ENCODE measurements at places on chromosomes 11 and 22.

DNA sequence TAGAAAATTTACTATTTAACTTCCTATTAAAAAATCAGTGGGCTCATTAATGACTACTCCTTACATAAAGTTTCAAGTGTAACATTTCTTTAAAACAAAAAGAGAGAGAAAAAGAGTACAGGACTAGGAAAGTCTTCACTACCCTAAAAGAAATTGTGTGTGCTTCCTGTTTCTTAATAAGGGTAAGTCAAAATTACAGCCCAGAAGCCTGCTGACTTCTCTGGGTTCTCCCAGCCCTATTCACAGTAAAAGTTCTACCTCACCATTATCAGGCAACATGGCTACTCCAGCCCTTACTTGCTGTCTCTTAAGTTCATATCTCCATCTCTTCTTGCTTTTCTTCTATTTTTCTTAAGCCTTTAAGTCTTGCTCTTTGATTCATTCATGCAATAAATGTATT, 20.3 kb upstream of the ZC3H12C start:
- no peak for DNase-seq

DNA sequence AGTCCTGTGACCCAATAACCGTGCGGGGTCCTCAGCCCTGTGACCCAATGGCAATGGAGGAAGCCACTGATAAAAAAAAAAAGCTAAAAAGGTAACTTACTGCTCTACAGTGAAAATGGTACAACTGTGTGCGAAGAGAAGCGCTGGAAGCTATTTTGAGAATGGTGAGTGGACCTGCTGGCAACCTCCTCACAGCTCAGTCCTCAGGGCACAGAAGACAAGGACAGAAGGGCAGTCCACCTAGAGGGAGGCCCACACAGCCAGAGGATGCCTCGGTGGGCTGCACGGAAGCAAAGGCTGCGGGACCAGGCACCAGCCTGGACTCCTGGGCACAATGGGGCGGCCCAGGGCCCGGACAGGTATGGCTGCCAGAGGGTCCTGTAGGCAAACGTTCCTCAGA, 35.6 kb downstream of the BRD1 start:
- no peak for DNase-seq

- no peak for DNase-seq
These were observed 23.3 kb upstream of the MMP7 start for GRCh38 chr11:102553835-102554282.

DNA sequence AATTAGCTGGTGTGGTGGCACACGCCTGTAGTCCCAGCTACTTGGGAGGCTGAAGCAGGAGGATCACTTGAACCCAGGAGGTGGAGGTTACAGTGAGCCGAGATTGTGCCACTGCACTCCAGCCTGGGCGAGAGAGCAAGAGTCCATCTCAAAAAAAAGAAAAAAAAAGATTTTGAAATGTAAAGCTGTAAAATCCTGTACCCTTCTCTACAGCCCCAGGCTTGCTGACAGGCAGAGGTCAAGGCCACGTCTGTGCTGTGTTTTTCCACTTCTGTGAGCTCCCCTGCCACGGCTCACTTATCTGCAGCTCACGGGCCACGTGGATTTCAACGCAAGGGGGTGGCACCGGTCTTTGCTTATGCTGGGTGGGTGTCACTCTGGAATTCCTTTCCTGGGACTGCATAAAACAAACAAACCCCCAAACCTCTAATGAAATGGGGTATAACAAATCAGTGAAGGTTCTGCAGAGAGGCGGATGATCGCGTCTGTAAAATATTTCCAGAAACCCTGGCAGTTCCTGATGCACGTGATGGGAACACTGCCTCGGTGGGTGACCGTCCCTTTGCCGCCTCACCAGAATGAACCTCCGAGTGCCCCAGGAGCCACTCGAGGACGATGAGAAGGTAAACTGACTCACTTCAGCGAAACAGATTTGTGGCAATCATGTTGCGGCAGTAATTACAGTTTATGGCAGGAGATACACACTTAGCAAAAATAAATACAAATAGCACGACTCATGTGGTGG, 44.0 kb upstream of the ATXN10 start:
- DNase-seq: no peak

GRCh38 chr22:46637711-46638600, 17.8 kb downstream of the GRAMD4 start:
- no peak for DNase-seq

- DNase-seq: no peak
These were observed 2.2 kb upstream of the TRIM3 start for GRCh38 chr11:6475936-6476335.

GRCh38 chr11:44016546-44017442, 31.0 kb upstream of the ACCSL start:
- DNase-seq: no peak
